ENCODE measurements at places on chromosomes 16 and 17.

- no peak for DNase-seq
Measured at GRCh38 chr17:75144816-75145512, 9.3 kb downstream of the JPT1 start.

DNA sequence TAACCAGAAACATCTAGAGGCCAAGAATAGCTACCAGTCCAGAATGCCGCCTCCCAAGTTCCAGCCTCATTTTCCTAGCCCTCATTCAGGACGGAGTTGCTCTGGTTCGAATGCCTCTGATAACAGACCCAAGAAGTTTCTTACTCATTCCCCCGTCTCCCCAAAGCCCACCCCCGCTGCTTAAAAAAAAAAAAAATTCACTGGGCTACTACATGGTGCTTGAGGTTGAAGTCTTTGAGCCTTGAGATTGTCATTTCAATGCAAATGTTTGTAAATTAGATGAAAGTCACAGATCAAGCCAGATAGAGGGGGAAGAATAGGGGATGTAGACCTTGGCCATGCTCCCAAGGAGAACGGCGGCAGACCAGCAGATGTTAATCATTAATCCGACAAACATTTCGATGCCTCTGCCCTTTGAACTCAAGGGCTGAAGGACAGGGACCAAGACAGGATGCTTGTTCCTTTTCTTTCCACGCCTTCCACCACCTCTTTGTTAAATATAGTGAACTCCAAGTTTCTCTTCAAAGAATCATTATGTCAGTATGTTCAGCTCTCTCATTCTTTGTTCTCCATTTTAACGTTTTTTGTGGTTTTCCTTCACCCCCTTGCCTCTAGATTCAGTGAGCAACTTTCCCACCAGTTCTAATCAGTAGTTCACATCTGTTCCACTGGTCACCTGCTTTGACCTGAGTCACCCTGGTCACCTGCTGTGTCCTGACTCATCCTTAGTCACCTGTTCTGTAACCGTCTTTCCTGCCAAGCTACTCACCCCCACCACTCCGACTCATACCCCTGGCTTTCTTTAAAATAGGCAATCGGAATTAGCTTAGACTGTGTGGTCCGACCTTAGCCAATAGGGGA, 190.3 kb downstream of the CPPED1 start:
- no peak for DNase-seq

DNA sequence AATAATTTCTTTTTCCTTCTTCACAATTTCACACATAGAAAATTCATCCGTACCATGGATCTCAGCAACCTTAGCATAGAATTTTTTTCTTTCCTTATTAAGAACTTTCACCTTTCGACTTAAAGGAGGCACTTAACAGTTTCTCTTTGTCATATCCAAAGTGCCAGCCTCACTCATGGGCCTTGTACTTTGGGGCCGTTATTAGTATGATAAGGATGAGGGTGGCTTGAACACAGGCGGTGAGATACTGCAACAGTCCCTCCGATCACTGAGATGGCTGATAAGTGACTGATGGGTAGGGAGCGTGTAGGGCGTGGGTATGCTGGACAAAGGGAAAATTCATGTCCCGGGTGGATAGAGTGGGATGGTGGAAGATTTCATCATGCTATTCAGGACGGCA, 85.3 kb downstream of the OR1D5 start:
- no peak for DNase-seq

GRCh38 chr17:68516732-68517131, 4.5 kb downstream of the PRKAR1A start:
- no peak for DNase-seq

DNA sequence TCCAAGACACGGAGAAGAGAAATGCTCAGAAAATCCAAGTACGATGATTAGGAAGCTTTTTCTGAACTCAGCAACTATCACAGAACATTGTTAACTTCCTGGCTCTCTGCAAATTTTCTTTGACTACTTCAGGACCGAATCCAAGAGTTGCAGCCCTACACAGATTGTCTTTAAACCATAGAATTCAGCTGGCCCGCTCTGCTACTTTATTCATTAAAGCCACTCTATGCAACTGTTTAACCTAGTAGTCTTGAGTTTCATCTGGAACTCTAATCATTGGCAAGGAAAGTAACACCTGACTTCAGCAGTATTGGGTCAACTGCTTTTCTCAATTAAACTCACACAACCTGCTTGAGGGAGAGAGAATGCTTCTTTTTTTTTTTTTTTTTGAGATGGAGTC, 210.1 kb downstream of the SLC39A11 start:
- DNase-seq: no peak

- no peak for DNase-seq
Measured at GRCh38 chr17:67018471-67019434, 25.6 kb upstream of the CACNG1 start.

- DNase-seq: peak; percentile 16
Measured at GRCh38 chr16:27515874-27516353, 33.8 kb downstream of the GTF3C1 start.

GRCh38 chr16:78597809-78598570, 498.5 kb downstream of the WWOX start:
- no peak for DNase-seq

DNA sequence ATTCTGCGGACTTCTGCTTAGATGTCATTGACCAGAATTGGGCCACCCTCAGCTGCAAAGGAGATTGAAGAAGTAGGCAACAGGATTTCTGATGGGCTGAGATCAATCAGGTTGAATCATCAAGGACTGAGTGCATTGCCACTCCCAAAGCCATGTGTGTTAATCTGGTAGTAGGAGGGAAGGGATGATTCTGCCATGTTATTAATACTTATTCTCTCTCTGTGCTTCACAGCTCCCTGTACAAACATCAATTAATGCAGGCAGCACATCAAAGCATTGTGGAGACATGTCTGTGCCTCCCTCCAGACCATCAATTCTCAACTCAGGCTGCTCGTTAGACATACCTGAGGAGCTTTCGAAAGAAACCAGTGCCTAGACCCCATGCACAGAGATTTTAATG, 11.6 kb downstream of the LRRC3C start:
- no peak for DNase-seq

GRCh38 chr16:71214746-71215381, 15.7 kb downstream of the HYDIN start:
- no peak for DNase-seq

DNA sequence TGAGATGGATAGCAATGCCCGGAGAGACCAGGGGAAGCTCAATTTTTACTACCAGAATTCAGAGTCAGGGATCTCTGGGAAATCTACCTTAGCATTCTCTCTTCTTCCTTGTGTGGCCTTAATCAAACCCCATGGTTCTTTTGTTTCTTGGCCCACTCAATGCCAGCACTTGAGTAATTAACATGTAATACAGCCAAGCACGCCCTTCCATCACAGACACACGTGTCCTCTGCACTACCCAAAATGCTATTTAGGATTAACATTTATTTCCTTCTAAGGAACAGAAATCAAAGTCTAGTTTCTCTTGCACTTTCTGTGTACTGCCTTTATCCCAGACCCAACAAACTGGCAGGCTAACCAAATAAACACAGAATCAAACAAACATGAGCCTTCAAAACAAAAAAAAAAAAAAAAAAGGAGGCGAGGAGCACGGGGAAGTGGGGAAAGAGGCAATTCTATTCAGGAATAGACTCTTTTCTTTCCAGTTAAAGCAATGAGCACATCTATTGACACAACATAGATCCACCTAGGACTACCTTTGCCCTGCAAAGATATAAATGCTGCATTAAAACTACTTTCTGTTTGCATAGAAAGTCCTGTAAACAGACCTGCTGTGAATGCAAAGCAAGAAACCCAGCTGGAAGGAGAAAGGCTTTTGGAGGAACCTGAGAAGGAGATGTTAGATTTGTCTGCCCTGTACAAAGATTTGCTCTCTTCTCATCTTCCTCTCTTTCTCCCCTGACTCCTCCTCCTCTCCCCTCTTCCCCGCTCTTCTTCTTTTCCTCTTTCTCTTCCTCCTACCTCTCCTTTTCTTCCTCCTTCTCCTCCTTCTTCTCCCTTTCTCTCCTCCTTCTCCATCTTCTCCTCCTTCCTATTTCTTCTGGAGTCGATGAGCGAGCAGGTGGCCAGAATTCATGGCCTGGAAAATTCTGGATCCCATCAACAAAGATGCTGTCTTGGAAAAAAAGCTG, 294.4 kb downstream of the NPIPA8 start:
- DNase-seq: no peak

- DNase-seq: no peak
Measured at GRCh38 chr17:17706140-17707060, 25.1 kb downstream of the RAI1 start.

- no peak for DNase-seq
Measured at GRCh38 chr17:46121841-46122485, 71.3 kb downstream of the KANSL1 start.

GRCh38 chr16:81505011-81505661, 60.5 kb downstream of the CMIP start:
- no peak for DNase-seq

DNA sequence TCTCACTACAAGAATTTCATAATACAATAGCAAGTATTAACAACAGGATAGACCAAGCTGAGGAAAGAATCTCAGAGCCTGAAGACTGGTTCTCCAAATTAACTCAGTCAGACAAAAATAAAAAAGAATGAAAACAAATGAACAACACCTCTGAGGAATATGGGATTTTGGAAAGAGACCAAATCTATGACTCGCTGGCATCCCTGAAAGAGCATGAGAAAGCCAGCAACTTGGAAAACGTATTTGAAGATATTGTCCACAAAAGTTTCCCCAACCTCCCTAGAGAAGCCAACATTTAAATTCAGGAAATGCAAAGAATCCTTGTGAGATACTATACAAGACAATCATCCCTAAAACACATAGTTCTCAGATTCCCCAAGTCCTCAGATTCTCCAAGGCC, 20.9 kb downstream of the NLRP1 start:
- no peak for DNase-seq

DNA sequence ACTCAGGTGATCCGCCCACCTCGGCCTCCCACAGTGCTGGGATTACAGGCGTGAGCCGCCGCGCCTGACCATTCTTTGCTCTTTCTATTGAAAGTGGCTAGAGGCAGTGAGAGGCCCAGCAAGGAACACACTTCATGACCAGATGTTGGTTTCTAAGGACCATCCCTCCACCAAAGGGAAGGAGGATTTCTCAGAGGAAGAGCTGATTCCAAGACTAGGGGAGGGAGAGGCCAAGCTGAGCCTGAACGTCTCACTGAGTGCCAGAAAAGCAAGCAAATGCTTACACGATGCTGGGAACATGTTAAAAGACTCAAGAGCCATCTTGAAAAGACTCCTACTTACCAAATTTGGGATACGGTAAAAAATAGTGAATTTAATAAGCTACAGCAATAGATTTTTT, 79.2 kb downstream of the MRM3 start:
- DNase-seq: no peak

- DNase-seq: no peak
Measured at GRCh38 chr16:58022601-58023371, 2.8 kb upstream of the MMP15 start.

- no peak for DNase-seq
Measured at GRCh38 chr17:36623281-36623680, 21.9 kb downstream of the MRM1 start.

- DNase-seq: no peak
Measured at GRCh38 chr17:40477796-40478195, 23.6 kb downstream of the TNS4 start.

- DNase-seq: peak; percentile 46
Measured at GRCh38 chr17:2214929-2215615, 88.5 kb downstream of the SMG6 start.

DNA sequence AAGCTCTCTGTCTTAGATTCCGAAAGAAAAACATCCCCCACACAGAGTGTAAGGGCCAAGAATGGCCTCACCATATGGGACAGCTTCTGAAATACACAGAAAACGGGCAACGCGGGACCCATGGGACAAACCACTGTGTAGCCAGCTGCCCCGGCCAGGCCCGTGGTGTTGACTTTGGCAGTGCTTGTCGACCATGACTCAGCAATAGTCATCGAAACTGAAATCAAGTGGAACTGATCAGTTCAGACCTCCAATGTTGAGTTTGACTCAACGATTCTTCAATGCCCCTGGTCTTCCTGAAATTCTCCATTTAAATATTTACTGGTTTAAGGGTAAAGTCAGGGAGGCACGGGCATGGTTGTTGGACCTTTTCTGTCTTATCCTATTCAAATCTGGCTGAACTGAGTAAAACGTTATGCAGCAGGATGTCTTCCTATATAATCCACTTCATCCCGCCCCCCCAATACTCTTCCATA, 27.5 kb downstream of the ZFHX3 start:
- DNase-seq: no peak

DNA sequence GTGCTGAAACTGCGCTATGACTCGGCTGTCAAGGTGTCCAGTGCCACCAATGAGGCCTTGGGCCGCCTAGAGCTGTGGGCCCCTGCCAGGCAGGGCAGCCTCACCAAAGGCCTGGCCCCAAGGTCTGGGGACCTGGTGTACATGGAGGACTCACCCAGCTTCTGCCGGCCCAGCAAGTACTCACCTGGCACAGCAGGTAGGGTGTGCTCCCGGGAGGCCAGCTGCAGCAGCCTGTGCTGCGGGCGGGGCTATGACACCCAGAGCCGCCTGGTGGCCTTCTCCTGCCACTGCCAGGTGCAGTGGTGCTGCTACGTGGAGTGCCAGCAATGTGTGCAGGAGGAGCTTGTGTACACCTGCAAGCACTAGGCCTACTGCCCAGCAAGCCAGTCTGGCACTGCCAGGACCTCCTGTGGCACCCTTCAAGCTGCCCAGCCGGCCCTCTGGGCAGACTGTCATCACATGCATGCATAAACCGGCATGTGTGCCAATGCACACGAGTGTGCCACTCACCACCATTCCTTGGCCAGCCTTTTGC, 25.0 kb downstream of the WNT9B start:
- DNase-seq: no peak

GRCh38 chr17:56919717-56920116, 5.9 kb upstream of the TRIM25 start:
- DNase-seq: no peak

GRCh38 chr16:77295896-77296295, 96.7 kb downstream of the SYCE1L start:
- DNase-seq: no peak

- no peak for DNase-seq
Measured at GRCh38 chr17:76207275-76208059, 32.8 kb downstream of the RNF157 start.

DNA sequence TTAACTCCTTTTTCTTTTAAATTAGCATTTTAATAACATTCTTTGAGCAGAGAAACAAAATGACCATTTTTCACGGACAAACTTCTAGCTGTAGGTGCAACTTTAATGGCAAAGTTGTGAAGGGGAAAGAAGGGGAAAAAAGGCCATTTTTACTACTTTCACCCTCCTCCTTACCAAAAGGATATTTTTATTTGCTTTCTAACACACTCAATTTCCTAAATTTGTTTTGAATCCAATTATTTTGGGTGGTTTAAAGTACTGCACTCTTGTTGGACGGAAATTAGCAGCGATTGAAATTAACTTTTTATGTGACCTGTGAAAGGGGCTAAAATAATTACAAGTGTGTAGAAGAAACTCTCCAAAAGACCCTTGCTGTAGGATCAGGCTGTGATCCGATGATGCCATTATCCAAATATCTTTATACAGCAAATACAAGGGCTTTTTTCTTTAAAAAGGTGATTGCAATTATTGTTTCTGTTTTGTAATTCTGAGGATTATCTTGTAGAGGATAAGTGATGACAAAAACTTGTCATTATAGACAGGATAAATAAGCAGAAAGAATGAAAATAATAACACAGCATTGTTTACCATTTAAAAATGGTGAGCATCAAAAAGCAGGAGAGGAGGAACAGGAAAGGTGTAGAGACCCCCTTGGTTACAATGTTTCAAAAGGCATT, 42.4 kb downstream of the SNX11 start:
- no peak for DNase-seq

- DNase-seq: no peak
Measured at GRCh38 chr17:69581061-69581961, 166.8 kb downstream of the MAP2K6 start.
